ENCODE measurements at places on chromosomes 5 and 9.

GRCh38 chr5:128216285-128216684 is 132.7 kb downstream of the SLC12A2 start:
- DNase-seq = no peak

- peak; percentile 79 for DNase-seq
Measured at GRCh38 chr9:107749787-107750444, 260.3 kb upstream of the KLF4 start.

- no peak for DNase-seq
Measured at GRCh38 chr5:1886846-1887587, 4.3 kb upstream of the IRX4 start.

GRCh38 chr5:174187481-174187880 is 142.0 kb downstream of the NSG2 start:
- no peak for DNase-seq

GRCh38 chr9:137611623-137612609 is 6.4 kb downstream of the ARRDC1 start:
- no peak for DNase-seq

GRCh38 chr5:96648023-96648422 is 14.2 kb upstream of the CAST start:
- no peak for DNase-seq

Measured in omental fat pad (tissue), 4 donors.